ENCODE measurements at places on chromosomes 5 and 9. TPM values are rescaled to one million over a fixed set of nuclear protein-coding genes. Genes with fewer than 3 reads are reported as not detected.

DNA sequence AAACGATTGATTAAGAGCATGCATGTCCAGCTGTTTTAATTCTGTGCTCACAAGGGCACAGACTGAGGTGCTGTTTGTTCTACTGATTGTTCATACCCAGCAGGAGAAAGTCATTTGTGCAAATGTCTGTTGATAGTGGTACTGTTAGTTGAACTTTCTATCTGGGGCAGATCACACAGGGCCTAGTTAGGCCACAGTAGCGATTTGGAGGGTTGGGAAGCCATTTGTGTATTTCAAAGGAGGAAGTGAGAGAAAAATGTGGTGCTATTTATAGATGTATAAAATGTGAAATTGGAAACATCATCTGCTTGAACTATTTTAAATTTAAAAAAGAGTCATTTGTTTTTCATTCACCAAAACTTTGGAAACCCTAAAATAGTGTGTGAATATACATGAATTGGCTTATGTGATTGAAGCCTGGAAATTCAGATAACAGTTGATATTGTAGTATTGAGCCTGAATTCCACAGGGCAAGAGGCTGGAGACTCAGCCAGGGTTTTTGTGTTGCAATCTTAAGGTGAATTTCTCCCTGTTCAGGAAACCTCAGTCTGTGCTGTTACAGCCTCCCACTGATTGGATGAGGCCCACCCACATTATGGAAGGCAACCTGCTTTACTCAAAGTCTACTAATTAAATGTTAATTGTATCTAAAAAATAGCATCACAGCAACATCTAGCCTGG, 162.0 kb upstream of the CDKN2B start:
- H3K27me3 ChIP-seq, result no peaks in the 10 kb centered on the region
- no peaks in the 10 kb centered on the region for H3K4me1 ChIP-seq
- no peaks in the 10 kb centered on the region for H3K36me3 ChIP-seq
- H3K4me3 ChIP-seq, result no peak overlapping the region
- no peak overlapping the region for H3K27ac ChIP-seq
- DNase-seq, result no peak

- no peaks in the 10 kb centered on the region for H3K27me3 ChIP-seq
- no peaks in the 10 kb centered on the region for H3K4me1 ChIP-seq
- no peaks in the 10 kb centered on the region for H3K36me3 ChIP-seq
- no peak for DNase-seq
Observed at GRCh38 chr5:107294669-107295068, 376.1 kb downstream of the EFNA5 start.

- no peaks in the 10 kb centered on the region for H3K4me1 ChIP-seq
- peaks cover 64% of the 10 kb centered on the region for H3K36me3 ChIP-seq
- no peak overlapping the region for H3K27ac ChIP-seq
- no peak for DNase-seq
- H3K27me3 ChIP-seq, result no peaks in the 10 kb centered on the region
- no peak overlapping the region for H3K4me3 ChIP-seq
Observed at GRCh38 chr9:89359751-89360261, 41.5 kb downstream of the SECISBP2 start.

Gene GCNT4
- total RNA-seq, result 6.4 TPM

Gene LSM11
- total RNA-seq, result 1.9 TPM

Measured in pancreas (tissue), 10 donors.